ENCODE measurements at places on chromosomes 11 and 22. TPM values are rescaled to one million over a fixed set of nuclear protein-coding genes. Genes with fewer than 3 reads are reported as not detected.

DNA sequence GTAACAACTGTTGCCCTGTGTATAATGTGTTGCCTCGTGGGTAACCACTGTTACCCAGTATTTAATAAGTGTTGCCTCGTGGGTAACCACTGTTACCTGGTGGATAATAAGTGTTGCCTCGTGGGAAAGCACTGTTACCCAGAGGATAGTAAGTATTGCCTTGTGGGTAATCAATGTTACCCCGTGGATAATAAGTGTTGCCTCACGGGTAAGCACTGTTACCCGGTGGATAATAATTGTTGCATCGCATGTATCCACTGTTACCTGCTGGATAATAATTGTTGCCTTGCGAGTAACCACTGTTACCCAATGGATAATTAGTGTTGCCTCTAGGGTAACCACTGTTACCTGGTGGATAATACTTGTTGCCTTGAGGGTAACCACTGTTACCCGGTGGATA, 17.1 kb upstream of the NXPE4 start:
- no peak for DNase-seq

GRCh38 chr11:133107136-133107535, 425.2 kb downstream of the OPCML start:
- no peak for DNase-seq

GRCh38 chr22:33296941-33297340, 238.8 kb upstream of the SYN3 start:
- no peak for DNase-seq

The OR4A47 gene
- not detected for total RNA-seq

The EML3 gene
- total RNA-seq, result 4.9 TPM

Data from frontal cortex (tissue), 4 donors.